ENCODE measurements at places on chromosomes 1 and 21.
A peak's percentile ranks its signal among the peaks of the same experiment; 100 is the strongest.

GRCh38 chr1:202162047-202162417 lies 1.6 kb upstream of the PTPN7 start:
- no peak for DNase-seq

- DNase-seq: no peak
Observed at GRCh38 chr1:77415579-77415978, 133.8 kb downstream of the AK5 start.

- no peak for DNase-seq
Observed at GRCh38 chr1:232282498-232282897, 347.4 kb downstream of the SIPA1L2 start.

DNA sequence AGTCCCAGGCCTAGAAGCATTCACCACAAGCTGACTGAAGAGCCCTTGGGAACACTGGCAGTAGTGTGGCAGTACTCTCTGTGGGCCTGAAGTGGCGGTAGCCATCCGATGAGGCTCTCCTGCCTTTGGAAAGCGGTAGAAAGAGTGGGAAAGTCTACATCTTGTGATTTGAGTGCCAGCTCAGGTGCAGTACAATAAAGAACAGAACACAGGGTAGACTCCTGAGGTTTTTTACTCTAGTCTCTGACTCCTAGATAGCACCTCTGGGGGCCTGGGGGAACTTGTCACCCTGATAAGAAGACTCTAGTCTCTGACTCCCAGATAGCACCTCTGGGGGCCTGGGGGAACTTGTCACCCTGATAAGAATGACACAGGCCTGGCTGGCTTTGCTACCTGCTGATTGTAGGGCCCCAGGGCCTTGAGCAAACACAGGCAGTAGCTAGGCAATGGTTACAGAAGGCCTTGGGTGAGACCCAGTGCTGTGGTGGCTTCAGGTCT lies 18.0 kb upstream of the IL20 start:
- DNase-seq: no peak

- peak; percentile 83 for DNase-seq
Observed at GRCh38 chr1:62325081-62325480, 5.8 kb upstream of the KANK4 start.

GRCh38 chr1:34176830-34177603 lies at the start of gene C1orf94:
Gene C1orf94 (plus strand): TSS chr1:34176907. CDS start chr1:34177790, 883 bp downstream.
- no peak for DNase-seq

- no peak for DNase-seq
Observed at GRCh38 chr1:203324105-203325025, 19.0 kb downstream of the BTG2 start.

- DNase-seq: peak; percentile 91
Observed at GRCh38 chr1:220294846-220295301, 22.6 kb upstream of the RAB3GAP2 start.
